CD4-positive, alpha-beta T cell treated with Interleukin-17A for 1 hour (primary cell): ENCODE measurements at places on chromosomes 1 and 21.

DNA sequence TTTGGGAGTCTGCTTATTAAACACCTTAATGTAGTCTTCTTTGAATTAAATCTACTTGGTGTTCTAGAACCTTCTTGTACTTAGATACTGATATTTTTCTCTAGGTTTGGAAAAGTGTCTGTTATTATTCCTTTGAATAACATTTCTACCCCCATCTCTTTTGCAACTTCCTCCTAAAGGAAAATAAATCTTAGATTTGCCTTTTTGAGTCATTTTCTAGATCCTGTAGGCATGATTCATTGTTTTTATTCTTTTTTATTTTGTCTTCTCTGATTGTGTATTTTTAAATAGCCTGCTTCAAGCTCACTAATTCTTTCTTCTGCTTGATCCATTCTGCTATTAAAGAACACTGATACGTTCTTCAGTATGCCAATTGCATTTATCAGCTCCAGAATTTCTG lies 155.9 kb upstream of the NEGR1 start:
- DNase-seq: no peak

GRCh38 chr1:184376369-184376768 lies 10.5 kb upstream of the C1orf21 start:
- no peak for DNase-seq

GRCh38 chr1:224380003-224380402 lies 23.3 kb downstream of the CNIH4 start:
- peak; percentile 71 for DNase-seq

DNA sequence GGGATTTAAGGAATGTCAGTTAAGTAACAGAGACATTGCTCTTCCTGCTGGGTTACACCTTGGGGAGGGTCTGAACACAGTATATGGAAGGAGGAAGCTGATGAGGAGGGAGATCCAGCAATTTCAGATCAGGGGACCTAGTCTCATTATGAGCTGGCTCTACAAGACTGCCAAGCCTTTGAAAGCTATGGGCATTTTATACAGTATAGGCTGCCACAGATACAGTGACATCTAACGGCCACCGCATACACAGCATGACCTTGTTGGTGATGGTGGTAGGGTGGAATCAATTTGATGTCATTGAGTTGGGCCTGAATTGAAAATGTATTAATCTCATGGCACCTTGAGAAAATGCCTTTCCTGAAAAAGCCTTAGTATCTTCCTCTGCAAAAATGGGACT lies 22.6 kb upstream of the ZP4 start:
- DNase-seq: no peak

- no peak for DNase-seq
Measured at GRCh38 chr1:114218361-114219171, 64.9 kb upstream of the SYT6 start.

DNA sequence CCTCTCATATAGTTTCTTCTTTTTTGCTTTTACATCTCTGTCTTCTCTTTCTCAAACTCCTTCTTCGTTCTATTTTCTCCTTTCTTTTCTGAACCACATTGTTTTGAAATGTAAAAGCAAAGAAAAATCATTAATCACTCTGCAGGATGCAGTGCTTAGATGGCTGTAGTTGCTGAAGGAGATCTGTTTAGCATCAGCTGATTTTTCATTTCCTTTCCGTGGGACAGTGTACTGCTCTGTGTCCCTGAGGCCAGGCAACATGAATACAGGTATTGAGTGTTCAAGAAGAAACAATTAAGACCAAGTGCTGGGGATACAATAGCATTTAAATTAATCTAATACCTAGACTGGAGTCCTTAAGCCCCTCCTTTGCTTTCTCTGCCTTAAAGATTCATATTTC lies 257.2 kb upstream of the SPAG17 start:
- DNase-seq: no peak

- DNase-seq: no peak
Measured at GRCh38 chr1:66396212-66396890, 137.6 kb upstream of the SGIP1 start.

DNA sequence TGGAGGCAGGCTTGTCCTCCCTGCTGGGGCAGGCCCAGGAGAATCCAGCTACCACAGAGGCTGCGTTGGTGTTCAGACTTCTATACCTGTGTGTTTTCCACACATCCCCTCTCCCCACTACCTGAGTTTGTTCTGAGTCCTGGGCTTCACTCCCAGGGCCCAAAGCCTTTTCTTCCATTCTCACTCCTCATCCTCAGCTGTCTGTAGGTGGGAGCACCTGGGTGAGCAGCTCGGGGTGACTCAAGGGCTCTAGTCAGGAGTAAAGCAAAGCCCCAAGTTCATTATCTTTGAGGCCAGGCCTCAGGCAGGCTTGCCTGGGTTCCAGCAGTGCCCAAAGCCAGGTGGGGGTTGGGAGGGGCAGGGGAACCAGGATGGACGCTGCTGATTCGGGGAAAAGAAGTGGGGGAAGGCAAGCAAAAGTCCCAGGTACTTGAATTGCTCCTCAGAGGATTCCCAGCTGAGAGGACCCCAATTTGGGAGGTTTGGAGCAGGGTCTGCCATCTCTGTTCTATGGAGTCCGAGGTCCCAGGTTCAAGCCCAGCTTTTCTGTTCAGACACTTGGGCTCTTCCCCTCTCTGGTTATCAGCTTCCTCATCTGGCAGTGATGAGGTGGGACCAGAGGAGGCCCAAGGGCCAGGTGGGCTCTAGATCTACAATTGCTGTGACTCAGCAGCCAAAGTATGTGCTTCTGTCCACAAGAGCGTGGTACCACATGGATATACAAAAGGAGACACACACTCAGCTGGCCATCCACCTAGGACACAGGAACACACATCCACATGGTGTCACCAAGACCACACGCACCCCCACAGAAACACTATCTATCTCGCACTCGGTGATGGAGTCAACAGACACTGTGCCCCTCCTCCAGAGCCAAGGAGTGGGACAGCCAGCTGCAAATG lies 5.8 kb upstream of the PTPN7 start:
- DNase-seq: no peak

- no peak for DNase-seq
Measured at GRCh38 chr1:170678027-170678600, 14.2 kb downstream of the PRRX1 start.

- DNase-seq: no peak
Measured at GRCh38 chr1:99768104-99768503, 1.7 kb upstream of the FRRS1 start.

DNA sequence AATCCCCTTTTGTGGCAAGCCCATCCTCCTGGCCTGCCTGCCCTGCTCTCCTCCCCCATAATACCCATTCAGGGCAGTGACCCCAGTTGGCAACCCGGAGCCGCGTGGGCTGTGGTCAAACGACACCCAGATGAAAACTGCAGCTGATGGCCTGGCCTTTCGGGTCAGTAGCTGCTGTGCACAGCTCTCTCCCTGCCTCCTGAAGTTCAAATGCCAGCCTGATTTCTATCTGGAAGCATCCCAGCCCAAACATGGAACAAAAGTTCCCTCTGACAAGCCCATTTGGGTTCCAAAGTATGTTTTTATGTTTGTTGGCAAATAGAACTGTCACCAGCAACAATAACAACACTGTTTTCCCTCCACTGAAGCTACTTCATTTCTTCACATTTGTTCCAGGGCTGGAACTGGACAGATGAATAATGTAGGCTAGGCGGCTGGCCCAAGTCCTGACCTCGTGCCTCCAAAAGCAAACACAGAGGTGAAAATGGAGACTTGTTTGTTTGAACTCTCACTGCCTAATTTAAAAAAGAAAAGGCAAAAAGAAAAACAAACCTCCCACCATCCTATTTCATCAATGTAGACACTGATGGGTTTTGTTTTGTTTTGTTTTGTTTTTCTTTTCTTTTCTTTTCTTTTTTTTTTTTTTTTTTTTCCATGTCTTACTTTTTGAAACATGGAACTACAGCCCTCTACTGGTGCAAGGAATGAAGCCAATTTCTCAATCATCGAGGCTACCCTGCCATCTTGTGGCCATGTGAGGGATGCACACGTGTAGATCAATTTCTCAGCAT lies 179.0 kb downstream of the ADSS2 start:
- DNase-seq: peak; percentile 82

DNA sequence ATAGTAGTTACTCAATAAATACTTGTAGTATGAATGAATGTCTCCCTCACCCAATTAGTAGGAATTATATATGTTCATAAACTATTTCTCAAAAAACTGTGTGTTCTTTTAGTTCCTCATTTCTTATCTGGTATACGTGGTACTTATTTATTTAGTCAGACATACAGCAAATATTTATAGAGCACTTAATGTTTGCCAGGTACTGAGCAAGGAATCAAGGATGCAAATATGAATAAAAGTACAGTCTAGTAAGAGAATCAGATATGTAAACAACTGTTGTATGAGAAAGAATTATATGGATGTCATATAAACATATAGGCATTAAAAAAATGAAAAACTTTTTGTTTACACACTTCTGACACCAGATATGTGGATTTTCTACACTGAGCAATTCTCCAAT lies 58.5 kb downstream of the ATF6 start:
- DNase-seq: no peak

- DNase-seq: peak; percentile 14
Measured at GRCh38 chr1:53328541-53329499, 950 bp upstream of the LRP8 start.

DNA sequence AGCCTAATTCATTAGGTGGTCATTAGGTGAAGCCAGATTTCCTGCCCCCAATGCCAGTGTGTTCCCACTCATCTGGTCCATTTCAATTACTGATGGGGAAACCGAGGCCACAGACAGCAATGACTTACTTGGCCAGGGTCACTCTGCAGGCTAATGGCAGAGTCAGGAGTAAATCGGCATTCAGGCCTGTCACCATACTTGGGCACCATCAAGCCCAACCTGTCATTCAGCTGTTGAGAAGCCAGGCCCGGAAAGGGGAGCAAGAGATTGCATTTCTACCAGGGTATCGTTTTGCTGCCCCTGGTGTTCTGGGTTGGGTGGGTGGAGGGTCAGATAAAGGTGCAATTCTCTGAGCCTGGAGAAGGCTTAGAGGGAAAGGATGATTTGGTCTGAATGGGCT lies 8.0 kb upstream of the TMEM61 start:
- DNase-seq: no peak

DNA sequence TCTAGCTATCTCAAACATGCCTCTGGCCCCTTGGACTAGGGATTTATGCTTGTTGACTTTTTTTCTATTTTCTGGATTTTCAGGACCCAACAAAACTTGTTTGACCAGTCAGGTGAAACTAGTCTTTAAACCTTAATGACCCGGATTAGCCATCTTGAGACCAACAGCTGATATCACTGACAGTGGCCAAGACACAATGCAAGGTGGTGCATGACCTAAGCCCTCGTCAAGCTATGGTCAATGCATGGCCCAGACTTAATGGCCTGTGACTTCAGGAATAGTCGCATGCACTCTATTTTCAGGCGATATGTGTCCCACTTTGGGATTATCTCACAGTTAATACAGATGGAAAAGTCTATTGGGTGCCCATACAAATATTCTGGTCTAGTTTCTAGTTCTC lies 190.4 kb downstream of the ZBTB18 start:
- no peak for DNase-seq

DNA sequence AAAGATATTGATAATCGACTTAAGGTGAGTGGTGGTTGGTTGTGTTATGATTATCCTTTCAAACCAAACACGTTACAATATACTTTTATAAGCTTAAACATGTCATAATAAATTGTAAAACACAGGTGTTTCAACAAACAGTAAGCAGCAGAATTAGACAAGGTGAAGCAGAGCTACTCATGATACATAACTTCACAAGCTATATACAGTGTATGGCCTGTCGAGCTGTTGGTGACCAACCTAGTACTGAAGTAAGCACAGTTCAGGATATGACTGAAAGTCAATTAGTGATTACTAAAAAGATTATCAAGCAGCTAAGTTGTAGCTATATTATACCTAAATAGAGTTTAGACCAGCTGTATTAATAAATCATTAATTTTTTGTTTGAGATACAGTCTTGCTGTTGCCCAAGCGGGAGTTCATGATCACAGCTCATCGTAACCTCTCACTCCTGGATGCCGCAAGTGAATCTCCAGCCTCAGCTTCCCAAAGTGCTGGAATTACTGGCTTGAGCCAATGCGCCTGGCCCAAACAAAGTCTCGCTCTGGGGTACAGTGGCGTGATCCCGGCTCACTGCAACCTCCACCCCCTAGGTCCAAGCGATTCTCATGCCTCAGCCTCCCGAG lies 148.1 kb downstream of the EIF4G3 start:
- no peak for DNase-seq
